ENCODE measurements at places on chromosomes 4 and X.

DNA sequence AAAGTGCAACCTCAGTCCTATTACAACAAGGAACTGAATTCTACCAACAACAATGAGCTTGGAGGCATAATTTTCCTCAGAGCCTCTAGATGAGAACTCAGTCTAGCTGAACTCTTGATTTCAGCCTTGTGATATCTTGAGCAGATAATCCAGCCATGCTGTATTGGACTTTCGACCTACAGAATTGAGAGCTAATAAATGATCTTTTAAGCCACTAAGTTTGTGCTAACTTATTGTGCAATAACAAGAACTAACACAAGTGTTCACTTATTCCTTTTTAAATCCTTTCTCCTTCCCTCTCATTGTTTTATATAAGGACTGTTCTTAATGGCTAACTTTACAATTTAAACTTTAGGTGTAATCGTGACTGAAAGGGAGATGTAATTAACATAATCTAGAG lies 140.7 kb downstream of the MAGEB17 start:
- DNase-seq = no peak

DNA sequence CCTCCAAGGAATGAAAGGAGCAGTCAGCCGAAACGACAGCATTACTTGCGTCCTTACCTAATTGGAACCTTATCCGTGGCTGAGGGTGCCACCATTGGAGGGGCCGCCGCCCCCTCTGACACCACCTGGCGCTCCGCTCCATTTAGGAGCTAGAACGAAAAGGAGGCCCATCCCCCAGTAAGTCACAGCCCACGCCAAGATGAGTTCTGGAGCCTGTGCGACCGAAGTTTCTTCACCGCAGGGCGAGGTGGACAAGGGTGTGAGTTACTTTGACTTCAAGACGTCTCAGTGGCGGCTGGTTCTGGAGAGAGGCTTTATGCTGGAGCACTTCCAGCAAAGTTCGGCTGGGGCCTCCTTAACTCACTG lies 729 bp upstream of the IRF2 start:
- peak; percentile 95 for DNase-seq

- DNase-seq = no peak
Observed at GRCh38 chrX:150857453-150857852, 41.0 kb downstream of the CD99L2 start.

GRCh38 chrX:125382889-125383288 lies 63.2 kb downstream of the TEX13C start:
- no peak for DNase-seq

- no peak for DNase-seq
Observed at GRCh38 chrX:8364369-8365141, 100.1 kb upstream of the VCX3B start.

DNA sequence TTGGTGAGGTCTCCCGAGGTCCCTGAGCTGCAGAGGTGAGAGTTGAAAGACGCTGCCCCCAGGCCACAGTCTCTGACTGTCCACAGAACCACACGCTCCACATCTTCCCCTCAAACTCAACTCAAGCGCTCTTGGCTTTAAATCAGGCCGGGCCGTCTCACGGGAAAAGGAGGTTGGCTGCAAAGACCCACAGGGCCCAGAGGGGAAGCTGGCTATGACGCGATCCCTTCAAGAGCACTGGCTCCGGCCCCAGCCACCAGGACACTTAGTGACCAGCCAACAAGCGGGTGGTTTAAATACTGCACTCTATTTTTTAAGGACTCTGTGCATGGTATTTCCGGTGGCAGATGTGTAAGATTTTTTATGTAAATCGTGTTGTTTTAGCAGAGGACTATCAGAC lies 19.9 kb downstream of the LRPAP1 start:
- DNase-seq = no peak

DNA sequence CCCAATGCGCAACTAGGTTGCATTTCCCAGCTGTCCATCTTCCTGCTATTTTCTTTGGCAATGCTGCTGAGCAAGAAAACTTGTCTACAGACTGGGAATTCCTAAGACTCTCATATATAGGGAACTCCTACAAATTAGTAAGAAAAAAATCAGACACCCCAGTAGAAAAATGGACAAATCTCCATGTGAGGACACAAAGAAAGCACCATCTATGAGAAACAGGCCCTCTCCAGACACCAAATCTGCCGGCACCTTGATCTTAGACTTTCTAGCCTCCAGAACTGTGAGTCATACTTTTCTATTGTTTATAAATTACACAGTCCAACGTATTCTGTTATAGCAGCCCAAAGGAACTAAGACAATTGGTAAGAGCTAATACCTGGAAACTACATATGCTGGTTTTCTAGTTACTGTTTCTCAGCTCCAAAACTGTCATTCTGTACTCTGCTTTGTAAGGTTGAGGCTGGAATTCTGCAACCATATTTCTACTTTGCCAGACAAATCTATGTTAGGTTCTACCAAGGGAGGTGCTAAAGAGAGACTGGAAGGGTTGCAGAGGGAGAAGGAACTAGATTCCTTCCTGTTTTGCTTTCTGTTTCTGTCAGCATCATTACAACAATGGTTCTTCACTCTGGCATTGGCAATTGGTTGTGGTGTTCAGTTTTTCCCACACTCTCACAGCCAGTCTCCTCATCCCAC lies 35.7 kb upstream of the FAM241A start:
- DNase-seq = no peak

DNA sequence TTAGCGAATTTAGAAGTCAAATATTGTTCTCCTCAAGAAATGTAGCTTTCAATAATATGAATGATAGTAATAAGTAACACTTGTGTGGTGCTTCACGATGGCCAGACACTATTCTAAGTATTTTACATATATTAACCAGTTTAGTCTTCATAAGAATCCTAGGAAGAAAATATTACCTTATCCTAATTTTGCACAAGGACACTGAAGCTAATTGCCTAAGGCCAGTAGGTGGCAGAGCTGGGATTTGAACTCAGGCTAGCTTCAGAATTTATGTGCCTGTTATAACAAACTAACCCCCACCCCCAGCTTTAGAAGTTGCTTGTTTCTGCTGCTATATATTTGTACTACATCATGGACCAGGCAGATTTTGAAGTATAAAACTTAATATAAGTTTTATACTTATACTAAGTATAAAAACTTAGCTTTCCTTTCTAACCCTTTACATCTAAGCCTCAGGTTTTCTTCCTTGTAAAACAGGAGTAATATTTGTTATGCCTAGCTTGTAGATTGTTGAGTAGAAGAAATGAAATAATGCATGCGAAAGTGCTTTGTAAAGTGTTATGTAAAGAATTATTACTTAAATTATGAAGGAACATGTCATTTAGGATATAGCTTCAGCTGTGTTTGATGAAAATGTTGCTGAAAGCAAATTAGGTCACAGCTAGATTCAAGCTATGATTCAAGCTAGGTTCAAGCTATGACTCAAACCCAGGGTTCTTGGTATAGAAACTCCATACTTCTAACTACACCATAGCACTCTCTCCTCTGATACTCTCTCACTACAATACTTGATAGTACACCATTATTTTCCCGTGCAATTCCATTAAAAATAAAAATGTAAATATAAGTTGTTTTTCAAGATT lies 4.2 kb upstream of the CDS1 start:
- DNase-seq = no peak

- no peak for DNase-seq
Observed at GRCh38 chr4:10656988-10657387, 27.6 kb downstream of the CLNK start.

DNA sequence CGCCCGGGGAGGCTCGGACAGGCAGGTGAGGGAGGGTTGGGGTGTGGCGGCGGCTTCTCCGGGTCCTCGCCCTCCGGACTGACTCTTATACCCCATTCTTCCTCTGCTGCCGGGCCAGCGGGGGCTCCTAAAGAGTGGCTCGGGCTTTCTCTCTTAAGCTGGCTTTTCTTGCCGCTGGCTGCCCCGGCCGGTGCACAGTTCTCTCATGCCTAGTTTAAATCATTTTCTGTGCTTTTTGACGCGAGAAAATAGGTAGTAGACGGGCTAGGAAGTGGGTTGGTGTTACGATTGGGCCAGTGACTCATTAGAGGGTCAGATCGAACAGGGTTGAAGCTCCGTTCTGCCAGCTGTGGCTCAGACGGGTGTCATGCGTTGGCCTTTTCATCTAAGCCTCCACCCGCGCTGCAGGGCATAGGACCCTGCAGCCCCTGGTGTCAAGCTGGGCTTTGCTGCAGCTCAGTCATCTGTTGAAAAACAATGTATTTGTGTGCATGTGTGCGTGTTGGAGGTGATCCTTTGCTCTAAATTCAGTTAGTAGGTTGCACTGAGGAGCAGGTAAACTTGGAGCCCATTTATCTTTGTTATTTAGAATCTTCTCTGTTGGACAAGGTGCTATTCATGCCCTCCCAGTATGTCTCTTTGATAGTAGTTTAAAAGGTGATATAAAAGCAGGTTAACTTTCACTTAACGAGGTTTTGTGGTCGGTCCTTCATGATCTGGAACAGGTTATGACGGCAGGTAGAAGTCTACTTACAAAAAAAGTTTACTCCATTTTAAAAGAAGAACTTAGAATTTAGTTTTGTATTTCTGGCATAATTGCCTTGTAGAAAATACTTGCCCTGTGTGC lies 802 bp downstream of the BMP2K start:
- DNase-seq = no peak

DNA sequence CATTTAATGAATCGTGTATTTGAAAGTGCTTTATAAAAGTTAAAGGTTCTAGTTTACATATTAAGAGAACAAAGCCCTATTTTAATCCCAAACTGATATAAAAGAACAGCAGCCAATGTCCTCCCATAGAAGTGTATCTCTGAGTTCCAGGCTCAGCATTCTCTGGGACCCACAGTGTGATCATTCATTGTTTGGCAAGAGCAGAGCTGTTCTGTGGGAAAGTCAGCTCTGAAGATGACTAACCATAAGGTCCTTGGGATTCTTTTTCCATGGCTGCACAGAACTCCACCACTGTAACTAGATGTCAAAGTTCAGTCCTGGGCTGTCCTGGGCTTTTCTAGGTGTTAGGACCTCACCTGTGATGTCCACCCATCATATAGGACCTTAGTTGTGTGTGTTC lies 157.0 kb upstream of the TLL1 start:
- DNase-seq = no peak

- no peak for DNase-seq
Observed at GRCh38 chr4:124499261-124499660, 213.3 kb downstream of the ANKRD50 start.

Data from vagina (tissue), 2 donors.